ENCODE measurements at places on chromosomes 5 and 9. TPM values are rescaled to one million over a fixed set of nuclear protein-coding genes. Genes with fewer than 3 reads are reported as not detected.

DNA sequence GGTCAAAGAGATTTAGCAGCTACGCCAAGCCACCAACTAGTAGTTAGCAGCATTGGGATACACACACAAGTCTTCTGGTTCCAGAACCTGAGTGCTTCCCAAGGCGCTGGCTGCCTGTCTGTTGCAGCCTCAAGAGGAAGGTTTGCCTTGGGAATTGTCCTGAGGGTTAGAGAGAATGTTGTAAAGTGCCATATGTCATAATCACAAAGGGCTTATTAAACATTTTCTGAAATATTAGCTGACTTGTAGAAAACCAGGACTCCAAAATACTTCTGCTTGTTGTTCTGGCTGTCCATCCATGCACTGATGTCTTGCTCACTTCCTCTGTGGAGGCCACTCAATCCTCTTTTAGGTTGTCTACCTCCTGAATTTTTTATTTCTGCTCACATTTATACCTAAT lies 46.3 kb downstream of the SLC36A1 start:
- H3K4me3 ChIP-seq, result no peak overlapping the region
- no peaks in the 10 kb centered on the region for H3K4me1 ChIP-seq
- H3K27ac ChIP-seq, result no peak overlapping the region
- DNase-seq, result no peak
- H3K27me3 ChIP-seq, result no peaks in the 10 kb centered on the region
- peaks cover 5% of the 10 kb centered on the region for H3K36me3 ChIP-seq

DNA sequence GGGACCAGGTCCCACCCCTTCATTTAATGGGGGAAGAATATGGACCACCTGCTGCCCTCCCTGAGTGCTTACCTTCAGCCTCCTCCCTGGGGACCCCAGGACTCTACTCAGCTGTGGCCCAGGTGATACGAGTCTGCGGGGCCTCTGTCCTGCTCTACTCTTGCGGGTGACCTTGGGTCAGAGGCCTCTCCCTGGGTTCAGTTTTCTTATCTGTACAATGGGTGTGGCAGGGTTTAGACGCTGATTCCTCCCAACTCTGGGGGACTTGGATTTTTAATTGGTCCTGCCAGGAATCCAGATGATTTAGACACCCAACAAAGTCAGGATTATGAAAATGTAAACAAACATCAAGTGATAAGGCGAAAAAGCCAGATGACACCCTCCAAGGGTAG lies 25.0 kb downstream of the FAM163B start:
- H3K4me3 ChIP-seq, result no peak overlapping the region
- no peaks in the 10 kb centered on the region for H3K36me3 ChIP-seq
- peaks cover 48% of the 10 kb centered on the region for H3K27me3 ChIP-seq
- H3K27ac ChIP-seq, result no peak overlapping the region
- DNase-seq, result no peak

DNA sequence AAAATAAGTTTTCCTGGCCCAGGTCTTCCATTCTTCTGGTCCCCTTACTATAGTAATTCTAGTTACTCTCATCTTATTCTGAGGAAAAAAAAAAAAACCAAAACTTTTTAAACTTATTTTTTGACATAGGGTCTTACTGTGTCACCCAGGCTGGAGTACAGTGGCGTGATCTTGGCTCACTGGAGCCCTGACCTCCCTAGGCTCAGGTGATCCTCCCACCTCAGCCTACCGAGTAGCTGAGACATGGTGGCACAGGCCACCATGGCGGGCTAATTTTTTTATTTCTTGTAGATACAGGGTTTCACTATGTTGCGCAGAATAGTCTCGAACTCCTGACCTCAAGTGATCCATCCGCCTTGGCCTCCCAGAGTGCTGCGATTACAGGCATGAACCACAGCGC lies 38.4 kb downstream of the SNAPC3 start:
- H3K4me1 ChIP-seq, result peaks cover 2% of the 10 kb centered on the region
- no peaks in the 10 kb centered on the region for H3K27me3 ChIP-seq
- H3K36me3 ChIP-seq, result no peaks in the 10 kb centered on the region
- H3K27ac ChIP-seq, result no peak overlapping the region
- H3K4me3 ChIP-seq, result no peak overlapping the region

GRCh38 chr5:5436203-5436760 lies 13.8 kb downstream of the ICE1 start:
- no peak overlapping the region for H3K4me3 ChIP-seq
- no peak overlapping the region for H3K27ac ChIP-seq
- H3K27me3 ChIP-seq, result no peaks in the 10 kb centered on the region
- H3K4me1 ChIP-seq, result peaks cover 22% of the 10 kb centered on the region
- peaks cover 5% of the 10 kb centered on the region for H3K36me3 ChIP-seq
- no peak for DNase-seq

GRCh38 chr9:108894225-108894997 lies 32.3 kb downstream of the ACTL7A start:
- H3K27ac ChIP-seq, result peak overlapping the region; percentile 24
- H3K4me1 ChIP-seq, result peaks cover 5% of the 10 kb centered on the region
- peaks cover 24% of the 10 kb centered on the region for H3K36me3 ChIP-seq
- no peak for DNase-seq
- H3K4me3 ChIP-seq, result no peak overlapping the region
- no peaks in the 10 kb centered on the region for H3K27me3 ChIP-seq

DNA sequence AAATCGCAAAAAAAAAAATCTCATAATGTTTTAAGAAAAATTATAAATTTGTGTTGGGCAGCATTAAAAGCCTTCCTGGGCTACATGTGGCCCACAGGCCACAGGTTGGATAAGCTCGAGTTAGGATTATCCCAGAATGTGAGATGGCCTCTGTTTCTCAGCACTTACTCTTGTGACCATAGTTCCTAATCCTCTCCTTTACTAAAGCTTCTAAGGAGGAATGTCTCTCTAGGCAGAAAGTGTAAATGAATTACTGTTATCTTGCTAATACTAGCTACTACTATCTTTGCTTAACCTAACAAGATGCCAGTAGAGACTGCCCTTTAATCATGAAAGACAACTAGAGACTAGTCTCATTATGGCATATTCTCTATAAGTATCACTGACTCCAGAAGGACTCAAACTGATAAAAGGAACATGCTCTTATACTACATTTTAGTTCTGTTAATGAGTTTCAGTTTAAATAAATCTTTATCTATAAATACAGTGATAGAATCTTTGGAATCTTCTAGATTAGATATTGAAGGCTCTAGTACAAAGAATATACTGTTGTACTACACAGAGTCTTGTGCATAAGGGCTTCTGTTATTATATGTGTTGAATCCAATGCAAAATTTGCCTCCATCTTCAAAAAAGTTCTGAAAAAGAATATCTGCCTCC lies 13.8 kb downstream of the INVS start:
- DNase-seq, result no peak
- H3K27ac ChIP-seq, result no peak overlapping the region
- peaks cover 6% of the 10 kb centered on the region for H3K4me1 ChIP-seq
- no peaks in the 10 kb centered on the region for H3K27me3 ChIP-seq
- H3K4me3 ChIP-seq, result no peak overlapping the region
- no peaks in the 10 kb centered on the region for H3K36me3 ChIP-seq

DNA sequence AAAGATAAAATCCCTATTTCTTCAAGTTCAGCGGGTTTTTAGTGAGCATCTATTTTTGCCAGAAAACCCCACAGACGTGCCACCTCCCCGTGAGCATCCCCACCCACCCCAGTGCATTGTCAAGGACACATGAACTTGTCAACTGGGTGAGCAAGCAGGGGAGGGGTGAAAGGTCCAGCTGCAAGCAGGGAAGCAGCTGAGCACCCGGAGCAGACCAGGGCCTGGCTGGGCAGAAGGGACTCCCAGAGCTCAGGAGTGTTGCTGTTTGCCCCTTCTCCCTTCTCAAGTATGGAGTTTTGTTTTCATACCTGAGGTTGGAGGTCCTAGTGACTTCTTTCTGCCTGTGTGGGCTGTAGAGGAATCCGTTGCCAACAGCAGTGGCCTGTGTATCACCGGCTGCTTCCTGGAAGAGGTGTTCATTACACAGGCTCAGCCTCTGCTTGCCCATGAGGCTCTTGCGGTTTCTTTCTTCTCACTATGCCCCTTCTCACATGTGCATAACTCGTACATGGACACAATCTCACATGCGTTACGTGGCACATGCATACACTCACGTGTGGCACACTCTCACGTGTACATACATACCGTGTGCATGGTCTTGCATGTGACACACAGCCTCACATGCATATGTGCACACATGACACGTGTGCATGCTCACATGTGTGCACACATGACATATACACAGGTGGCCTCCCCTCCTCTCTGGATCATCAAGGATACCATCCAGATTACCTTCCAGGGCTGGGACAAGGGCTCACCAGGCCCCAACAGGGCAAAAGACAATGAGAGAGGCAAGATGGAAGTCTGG lies 126.7 kb downstream of the MVB12B start:
- peaks cover under 1% of the 10 kb centered on the region for H3K36me3 ChIP-seq
- H3K27ac ChIP-seq, result no peak overlapping the region
- H3K27me3 ChIP-seq, result no peaks in the 10 kb centered on the region

DNA sequence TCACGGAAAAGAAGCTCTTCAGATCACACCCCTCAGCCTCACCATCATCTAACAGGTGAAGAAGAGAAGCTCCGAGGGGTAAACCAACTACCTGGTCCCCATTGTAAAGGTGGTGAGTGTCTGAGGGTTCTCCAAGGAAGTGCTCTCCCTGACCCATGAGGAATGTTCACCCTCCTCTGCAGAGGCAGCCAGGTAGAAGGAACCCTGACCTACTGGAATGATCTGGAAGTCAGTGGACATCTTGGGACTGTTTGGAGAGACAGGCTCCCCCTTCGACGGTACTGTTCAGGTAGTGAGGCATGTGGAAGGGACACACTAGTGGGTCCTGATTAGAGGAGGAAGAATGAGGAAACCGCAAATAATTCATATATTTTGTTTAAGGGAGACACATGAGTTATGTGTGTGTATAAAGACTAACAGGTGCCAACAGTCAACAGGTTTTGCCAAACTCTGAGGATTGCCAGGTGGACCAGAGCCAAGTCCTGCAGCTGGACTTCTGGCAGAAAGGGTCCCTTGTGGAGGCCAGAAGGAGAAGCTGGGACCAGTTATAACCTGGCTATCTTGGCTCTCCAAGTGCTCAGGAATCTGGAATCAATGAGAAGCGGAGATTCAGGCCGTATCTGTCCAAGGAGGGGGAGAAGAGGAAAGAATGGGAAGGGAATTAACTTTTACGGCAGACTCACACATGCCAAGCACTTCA lies 3.0 kb upstream of the ZBTB34 start:
- no peak overlapping the region for H3K4me3 ChIP-seq
- no peak overlapping the region for H3K27ac ChIP-seq
- no peak for DNase-seq
- H3K27me3 ChIP-seq, result peaks cover 35% of the 10 kb centered on the region
- H3K4me1 ChIP-seq, result peaks cover 12% of the 10 kb centered on the region
- H3K36me3 ChIP-seq, result peaks cover 2% of the 10 kb centered on the region

DNA sequence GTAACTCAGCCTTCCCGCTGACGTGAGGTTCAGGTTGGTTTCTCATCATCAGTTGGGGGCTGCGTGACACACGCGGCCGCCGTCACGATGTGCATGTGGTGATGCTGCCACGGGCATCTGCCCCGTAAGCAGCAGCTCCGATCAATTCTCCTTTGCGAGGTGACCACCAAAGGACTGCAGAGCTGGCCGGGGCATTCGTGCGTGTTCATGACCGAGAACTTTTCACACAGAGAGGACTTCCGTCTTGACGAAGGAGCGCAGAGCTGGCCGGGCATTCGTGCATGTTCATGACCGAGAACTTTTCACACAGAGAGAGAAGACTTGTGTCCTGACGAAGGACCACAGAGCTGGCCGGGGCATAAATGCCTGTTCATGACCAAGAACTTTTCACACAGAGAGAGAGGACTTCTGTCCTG lies 3.8 kb upstream of the LCN1 start:
- peaks cover 30% of the 10 kb centered on the region for H3K27me3 ChIP-seq
- H3K27ac ChIP-seq, result no peak overlapping the region
- peaks cover 7% of the 10 kb centered on the region for H3K4me1 ChIP-seq
- no peaks in the 10 kb centered on the region for H3K36me3 ChIP-seq
- no peak overlapping the region for H3K4me3 ChIP-seq
- DNase-seq, result no peak

GRCh38 chr5:106510321-106510720 lies 1160.4 kb downstream of the EFNA5 start:
- DNase-seq, result no peak
- no peaks in the 10 kb centered on the region for H3K4me1 ChIP-seq
- H3K4me3 ChIP-seq, result no peak overlapping the region
- no peak overlapping the region for H3K27ac ChIP-seq
- no peaks in the 10 kb centered on the region for H3K27me3 ChIP-seq

GRCh38 chr5:77912721-77913120 lies 136.6 kb upstream of the TBCA start:
- no peaks in the 10 kb centered on the region for H3K36me3 ChIP-seq
- no peak for DNase-seq
- H3K27ac ChIP-seq, result no peak overlapping the region
- H3K4me3 ChIP-seq, result no peak overlapping the region
- no peaks in the 10 kb centered on the region for H3K4me1 ChIP-seq

DNA sequence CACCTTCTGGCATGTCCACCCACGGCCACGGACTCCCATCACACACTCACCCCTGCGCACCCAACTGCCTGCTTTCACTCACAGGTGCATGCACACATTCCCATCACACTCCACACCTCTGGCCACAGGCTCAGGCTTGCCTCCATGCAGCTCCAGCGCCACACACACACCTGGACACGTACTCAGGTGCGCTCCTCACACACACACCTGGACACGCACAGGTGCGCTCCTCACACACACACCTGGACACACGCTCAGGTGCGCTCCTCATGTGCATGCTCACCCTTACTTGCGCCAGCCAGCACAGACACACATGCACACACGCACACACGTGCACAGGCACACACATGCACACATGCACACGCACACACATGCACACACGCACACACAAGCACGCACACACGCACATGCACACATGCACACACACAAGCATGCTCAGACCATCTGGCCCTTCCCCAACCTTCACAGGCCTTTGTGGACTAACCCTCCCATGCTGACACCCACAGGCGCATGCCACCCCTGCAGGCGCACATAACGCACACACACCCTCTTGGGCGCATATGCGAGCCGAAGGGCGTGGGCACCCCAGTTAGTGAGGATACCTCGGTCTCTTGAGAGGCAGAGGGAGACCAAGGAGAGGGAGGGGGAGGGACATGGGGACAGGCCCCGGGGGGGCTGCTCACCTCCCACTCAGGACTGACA lies 8.3 kb downstream of the GRIN1 start:
- peaks cover 2% of the 10 kb centered on the region for H3K36me3 ChIP-seq
- peaks cover 2% of the 10 kb centered on the region for H3K4me1 ChIP-seq
- no peak overlapping the region for H3K27ac ChIP-seq
- no peak overlapping the region for H3K4me3 ChIP-seq
- no peak for DNase-seq

- no peak within 1 kb of the TSS for H3K27ac ChIP-seq
- peak within 1 kb of the TSS; percentile 84 for H3K4me3 ChIP-seq
- H3K36me3 ChIP-seq, result peaks cover 2% of the 10 kb centered on the region
- peak; percentile 16 for DNase-seq
- peaks cover 10% of the 10 kb centered on the region for H3K4me1 ChIP-seq
- H3K27me3 ChIP-seq, result peaks cover 55% of the 10 kb centered on the region
Observed at GRCh38 chr5:39424736-39425637, at the start of gene DAB2. Gene DAB2 (minus strand): TSS chr5:39424980. CDS start chr5:39394320, 30,660 bp downstream.

The PCDHGB3 gene
- total RNA-seq, result 0.13 TPM

The FAM153A gene
- total RNA-seq, result 63.9 TPM

The PITX1 gene
- total RNA-seq, result not detected

The DRD1 gene
- not detected for total RNA-seq

The DMRT3 gene
- total RNA-seq, result not detected

The NUTM2F gene
- not detected for total RNA-seq

The TAS2R1 gene
- total RNA-seq, result not detected

The DBH gene
- not detected for total RNA-seq

The PCDHGA2 gene
- total RNA-seq, result not detected

The CKMT2 gene
- not detected for total RNA-seq

The ORM2 gene
- not detected for total RNA-seq

The IFNA8 gene
- not detected for total RNA-seq

The ATP6V1G1 gene
- total RNA-seq, result 101 TPM

The FAM221B gene
- total RNA-seq, result not detected

All from T-helper 17 cell (primary cell).